T-helper 1 cell (primary cell): ENCODE measurements at places on chromosomes 6 and 20.

DNA sequence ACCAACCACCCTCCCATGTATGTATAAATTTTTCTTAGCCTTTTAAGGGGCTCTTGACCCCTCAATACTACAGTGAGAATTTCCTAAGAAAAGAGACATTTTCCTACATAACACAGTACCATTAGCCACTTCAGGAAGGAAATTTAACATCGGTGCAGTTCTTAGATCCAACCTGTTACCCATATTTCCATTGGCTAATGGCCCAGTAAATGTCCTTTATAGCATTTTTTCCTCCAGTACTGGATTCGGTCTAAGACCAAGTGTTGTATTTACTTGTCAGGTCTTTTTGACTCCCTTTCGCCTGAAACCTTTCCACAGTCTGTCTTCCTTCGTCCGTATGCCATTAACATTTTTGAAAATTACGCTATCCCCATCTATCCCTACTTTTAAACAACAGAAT lies 173.4 kb upstream of the PMEPA1 start:
- DNase-seq: no peak

DNA sequence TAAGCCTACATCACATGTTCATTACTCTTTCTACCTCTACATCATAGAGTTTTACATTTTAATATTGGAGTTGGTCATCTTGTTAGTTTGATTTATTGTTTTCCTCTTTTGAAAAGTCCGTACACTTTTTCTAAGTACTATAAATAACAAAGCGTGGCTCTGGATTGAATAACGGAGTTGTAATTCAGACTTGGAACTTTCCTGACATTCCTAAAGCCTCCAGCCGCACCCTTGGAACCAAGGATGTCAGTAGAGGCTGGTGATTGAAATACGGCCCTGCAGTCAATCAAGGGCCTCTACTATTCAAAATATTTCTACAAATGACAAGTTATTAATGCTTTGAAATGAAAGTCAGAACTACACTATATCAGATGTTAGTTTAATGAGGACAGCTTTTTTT lies 301.9 kb upstream of the TBX18 start:
- DNase-seq: no peak

GRCh38 chr6:165186441-165187205 lies 122.8 kb downstream of the C6orf118 start:
- DNase-seq: no peak

- no peak for DNase-seq
Observed at GRCh38 chr20:4161401-4162251, 146.3 kb upstream of the RNF24 start.

GRCh38 chr20:45630371-45630770 lies 713 bp downstream of the WFDC9 start:
- DNase-seq: no peak

GRCh38 chr6:137206577-137206976 lies 12.6 kb downstream of the IFNGR1 start:
- DNase-seq: no peak

DNA sequence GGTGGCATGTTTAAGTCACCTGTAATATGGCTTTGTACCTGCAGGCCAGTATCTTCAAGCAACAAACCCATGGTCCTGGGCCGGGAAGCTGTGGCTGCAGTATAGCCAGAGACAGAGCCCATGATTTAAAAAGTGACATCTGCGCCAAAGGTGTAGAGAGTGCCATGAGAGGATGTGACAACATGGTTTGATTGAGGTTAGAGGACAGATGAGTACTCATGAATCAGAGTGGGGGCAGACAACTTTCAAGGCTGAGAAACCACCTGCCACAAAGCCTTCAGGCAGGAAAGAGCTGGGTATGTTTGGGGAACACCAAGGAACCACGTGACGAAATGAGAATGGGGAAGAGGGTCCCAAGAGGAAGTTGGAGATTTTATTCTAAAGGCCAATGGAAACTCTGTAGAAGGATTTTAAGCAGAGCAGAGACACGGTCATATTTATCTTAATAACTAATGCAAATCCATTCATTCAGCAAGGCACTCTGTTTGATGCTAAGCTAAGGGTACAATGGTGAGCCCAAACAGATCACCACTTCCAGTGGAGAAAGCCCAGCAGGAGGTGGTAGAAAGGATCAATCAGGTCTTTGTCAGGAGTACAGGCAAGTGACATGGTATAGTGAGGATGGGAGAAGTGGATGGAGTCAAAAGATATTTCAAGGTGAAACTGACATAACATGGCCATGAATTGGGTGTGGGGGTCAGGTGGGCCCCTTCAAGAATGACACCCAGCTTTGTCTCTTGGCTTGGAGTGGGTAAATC lies 3.4 kb upstream of the MICAL1 start:
- no peak for DNase-seq

GRCh38 chr6:5562277-5562676 lies 301.0 kb downstream of the FARS2 start:
- DNase-seq: no peak
